ENCODE measurements at places on chromosomes 13 and 19. TPM values are rescaled to one million over a fixed set of nuclear protein-coding genes. Genes with fewer than 3 reads are reported as not detected.

DNA sequence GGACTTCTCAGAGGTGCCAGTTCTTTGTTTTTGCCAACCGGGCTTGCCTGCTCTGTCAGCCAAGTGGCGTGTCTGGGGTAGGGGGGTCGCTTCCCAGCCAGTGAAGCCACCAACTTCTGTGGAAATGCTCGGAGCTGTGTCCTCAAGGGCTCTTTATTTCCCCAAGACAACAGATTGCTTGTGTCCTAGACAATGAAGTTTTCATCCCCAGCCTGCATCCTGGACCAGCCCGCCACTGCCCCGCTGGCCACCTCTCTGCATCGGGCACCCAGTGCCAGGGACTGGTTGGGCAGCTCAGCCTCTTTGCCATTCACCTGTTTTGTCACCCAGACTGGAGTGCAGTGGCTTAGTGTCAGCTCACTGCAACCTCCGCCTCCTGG, 3.7 kb downstream of the RAB11B start:
- DNase-seq = no peak

DNA sequence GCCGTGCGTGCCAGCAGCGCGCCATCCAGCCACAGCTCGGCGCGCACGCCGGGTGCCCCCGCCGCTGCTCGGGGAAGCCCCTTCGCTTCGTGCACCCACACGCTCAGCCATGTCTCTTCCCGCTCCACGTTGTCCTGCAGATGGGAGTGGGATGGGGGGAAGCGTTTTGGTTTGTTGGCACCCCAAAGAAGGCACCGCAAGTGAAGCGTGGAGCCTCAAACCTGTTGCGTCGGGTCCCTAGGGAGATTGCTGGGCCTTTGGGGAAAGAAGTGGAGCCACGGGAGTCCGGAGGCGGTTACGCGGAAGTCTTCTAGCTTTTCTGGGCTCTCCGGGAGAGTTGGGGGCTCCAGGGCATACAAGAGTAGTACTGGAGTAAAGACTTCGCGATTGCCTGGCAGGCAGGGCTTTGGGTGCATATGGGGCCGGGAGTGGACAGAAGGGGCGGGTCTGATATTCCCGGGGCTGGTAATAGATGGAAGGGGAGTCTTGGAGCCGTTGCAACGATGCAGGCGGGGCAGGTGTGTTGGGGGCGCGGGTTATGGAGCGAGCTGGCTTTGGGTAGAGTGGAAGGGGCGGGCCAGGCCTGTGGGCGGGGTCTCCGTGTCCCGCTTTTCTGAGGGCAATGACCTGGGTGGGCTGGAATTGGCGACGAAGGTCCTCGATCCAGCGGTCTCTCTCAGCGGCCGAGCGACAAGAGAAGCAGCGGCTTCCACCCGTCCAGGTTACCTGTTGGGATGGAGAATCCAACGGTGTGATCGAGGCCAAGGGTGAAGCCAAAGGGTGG, 6.5 kb downstream of the RASAL3 start:
- no peak for DNase-seq

- peak; percentile 25 for DNase-seq
These were observed at the start of gene PLIN4 for GRCh38 chr19:4518345-4519171. TSS of gene PLIN4 (minus strand) at chr19:4518486. CDS start at chr19:4518272, 214 bp downstream.

DNA sequence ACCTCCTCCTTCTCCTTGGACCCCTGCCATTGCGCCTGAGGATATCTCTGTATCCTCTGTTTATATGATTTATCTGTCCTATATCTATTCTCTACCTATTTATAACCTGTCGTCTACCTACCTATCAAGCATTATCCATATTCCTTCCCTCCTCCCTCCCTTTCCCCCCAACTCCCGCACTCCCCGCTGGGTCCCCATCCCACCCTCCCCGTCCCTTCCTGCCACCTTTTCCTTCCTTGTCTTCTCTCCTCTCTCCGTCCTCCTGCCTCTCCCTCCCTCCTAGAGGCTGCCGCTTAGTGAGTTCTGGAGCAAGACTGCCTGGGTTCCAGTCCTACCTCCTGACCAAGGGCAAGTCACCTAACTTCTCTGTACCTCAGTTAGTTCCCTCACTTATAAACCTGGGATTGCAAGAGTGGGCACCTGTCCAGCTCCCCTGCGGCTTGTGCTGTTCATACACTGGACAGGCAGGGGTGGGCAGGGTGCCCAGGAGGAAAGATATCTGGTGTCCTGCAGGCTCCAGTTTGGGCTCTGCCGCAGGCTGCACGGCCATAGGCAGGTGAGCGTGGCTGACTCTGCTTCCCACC, 16.1 kb downstream of the TTYH1 start:
- DNase-seq = no peak

DNA sequence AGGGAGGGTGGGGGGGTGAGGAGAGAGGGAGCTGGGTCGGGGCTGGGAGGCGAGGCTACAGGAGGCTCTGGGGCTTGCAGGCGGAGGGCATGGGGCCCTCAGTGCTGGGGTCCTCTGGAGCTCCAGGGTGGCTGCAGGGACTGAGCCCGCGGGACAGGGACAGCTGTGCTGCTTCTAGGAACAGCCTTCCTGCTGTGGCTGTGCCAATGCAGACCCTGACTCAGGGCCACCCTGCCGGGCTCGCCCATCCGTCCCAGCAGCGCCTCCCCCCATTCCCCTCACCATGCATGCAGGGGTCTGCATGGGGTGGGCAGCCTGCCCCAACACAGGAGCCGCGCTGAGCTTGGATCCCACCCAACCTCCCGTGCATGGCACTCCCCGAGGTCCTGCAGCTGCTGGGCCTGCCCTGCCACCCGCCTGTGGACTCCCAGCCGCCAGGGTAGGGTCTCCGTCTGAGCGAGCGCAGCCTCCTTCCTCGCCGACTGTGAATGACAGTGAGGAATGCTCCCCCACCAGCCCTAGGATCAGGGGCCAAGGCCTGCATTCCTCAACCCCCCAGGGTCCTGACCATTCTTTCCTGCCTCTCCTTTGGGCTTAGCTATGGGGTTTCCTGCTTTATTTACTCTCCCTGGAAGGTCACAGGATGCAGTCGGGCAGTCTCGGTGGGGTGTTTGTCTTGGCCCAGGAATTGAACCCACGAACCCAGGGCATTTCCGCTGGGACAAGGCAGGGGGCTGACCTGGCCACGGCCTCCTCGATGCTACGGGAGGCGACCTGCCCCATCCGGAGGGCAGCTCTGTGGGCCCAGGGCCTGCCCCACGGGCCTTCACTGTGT, 23.4 kb downstream of the CEBPG start:
- no peak for DNase-seq

GRCh38 chr13:22893777-22894176, 287.0 kb upstream of the SGCG start:
- DNase-seq = no peak

DNA sequence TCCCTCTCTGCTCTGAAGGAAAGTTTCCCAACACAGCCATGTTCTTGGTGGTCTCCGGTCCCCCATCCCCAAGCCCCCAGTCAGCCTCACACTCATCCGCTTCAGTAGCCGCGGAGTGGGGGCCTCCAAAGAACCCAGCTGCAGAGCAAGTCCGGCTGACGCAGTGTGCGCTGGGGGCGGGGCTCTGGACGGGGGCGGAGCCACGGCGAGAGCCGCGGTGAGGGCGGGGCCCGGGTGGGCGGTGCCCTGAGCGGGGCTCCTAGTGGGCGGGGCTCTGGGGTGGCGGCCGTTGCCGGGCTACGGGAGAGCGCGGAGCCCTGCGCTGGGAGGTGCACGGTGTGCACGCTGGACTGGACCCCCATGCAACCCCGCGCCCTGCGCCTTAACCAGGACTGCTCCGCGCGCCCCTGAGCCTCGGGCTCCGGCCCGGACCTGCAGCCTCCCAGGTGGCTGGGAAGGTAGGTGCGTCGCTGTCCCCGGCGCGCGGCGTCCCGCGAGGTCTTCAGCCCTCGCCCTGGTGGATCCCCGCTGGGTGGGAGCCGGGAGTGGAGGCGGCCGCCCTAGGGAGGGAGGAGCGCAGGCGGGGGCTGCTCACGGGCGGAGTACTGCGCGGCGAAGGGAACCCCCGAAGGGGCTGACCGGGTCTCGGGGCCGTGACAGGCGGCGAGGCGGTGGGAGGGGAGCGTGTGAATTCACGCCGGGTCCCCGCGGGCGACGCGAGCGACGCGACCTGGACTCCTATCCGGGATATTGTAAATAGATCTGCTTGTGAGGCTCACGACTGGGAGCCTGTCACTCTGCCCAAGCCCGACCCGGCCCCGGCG, 9.1 kb downstream of the TNFRSF19 start:
- peak; percentile 60 for DNase-seq

GRCh38 chr13:30639671-30640070, 22.0 kb downstream of the USPL1 start:
- no peak for DNase-seq

DNA sequence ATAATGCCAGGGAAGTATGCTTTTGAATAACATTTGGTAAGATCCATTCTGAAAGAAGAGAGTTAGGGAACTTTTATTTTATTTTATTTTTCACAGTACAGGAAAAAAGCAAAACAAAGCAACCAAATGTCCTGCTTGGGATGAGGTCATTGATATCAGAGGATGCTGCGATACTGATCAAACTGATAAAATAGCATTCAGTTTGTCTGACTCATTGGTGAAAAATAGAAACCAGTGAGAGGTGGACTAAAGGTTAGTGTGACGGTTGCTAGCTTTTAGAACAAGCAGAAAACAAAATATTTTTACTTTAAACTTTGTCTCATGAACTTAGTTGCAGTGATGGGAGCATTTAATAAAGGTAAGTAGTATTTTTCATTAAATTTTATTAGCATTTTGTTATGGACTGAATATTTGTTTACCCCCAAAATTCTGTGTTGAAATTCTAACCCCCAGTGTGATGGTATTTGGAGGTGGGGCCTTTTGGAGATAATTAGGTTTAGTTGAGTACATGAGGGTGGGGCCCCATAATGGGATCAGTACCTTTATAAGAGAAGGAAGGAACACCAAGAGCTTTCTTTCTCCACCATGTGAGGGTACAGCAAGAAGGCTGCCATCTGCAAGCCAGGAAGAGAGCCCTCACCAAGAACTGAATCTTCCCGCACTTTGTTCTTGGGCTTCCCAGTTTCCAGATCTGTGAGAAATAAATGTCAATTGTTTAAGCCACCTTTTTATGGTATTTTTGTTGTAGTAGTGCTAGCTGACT, 37.3 kb downstream of the ITGBL1 start:
- DNase-seq = no peak

DNA sequence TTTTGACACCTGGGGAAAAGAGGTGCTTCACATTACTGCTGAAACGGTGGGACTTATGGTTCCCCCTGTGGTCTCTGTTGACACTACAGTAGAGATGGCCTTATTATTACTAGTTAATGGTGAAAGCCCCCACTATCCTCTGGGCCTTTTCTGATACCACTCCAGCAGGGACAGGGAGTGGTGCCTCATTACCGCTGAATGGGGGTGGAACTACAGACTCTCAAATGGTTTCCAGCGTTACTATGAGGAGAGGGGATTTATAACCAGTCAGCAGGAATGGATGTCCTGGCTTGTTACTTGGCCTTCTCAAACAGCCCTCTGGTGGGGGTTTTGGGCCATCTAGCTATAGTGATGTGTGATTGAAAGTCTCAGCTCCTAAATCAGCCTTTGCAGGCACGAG, 96.7 kb upstream of the DIAPH3 start:
- DNase-seq = no peak

- no peak for DNase-seq
These were observed 5.0 kb downstream of the PBX4 start for GRCh38 chr19:19613506-19613905.

- no peak for DNase-seq
These were observed 149.4 kb downstream of the URI1 start for GRCh38 chr19:30091456-30091855.

DNA sequence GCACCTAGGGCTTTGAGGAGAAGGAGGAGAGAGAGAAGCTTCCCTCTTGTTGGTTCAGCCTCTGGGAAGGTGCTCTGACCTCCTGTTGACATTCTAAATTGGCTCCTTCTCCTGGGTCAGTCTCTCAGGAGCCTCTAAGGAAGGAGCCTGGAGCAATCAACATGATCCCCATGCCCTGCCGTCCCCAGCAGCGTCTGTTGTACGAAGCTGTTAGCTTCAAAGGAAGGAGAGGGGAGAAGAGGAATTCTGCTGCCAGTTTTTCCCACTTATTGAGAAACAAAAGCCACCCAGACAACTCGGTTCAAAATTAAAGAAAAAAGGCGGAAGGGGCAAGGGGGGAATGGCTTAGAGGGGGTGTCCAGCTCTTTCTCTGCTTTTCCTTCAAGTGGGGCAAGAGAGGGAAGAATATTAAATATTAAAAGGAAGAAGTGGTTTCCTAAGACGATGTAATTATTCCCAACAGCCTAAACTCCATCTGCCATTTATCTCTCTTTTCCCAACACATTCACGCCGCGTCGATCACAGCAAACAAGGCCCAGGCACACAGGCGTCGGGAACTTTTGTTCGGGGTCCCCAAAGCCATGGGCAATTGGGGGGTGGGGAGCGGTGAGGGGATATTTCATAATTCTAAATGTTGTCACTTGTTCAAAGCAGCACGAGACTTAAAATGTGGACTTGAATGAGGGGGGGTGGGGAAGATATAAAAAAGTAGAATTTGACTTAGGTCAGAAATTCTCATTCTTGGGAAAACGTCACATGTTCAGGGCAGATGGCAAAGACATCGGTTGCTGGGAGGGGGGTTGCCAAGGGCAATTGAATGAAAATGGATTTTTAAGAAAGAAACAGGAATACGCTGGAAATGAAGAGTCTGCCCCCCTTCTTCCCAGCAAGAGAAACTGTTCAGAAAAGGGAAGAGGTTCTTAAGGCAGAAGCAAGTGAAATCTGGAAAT, 116.8 kb upstream of the CACNA1A start:
- DNase-seq = no peak

- DNase-seq = no peak
These were observed 6.3 kb downstream of the SYDE1 start for GRCh38 chr19:15113245-15114152.

GRCh38 chr19:49497789-49498103, 1.5 kb downstream of the RPS11 start:
- no peak for DNase-seq

DNA sequence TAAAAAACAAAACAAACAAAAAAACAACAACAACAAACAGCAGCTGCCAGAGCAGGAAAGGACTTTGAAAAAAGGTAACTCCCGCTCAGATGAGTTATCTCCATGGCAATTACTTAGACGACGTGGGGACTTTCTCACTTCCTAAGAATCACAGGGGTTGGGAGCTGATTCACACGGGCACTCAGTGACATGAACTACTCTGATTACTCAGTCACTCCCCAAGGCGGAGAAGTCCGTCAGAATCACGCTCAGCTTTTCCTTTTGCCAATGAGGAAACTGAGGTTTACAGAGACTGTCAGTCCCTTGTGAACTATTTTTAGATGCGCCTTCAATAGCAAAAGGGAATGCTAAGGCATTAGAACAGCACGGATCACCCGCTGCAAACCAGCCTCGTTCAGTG, 32.3 kb upstream of the MATK start:
- DNase-seq = peak; percentile 11

GRCh38 chr13:42106998-42107397, 58.5 kb downstream of the DGKH start:
- DNase-seq = no peak

DNA sequence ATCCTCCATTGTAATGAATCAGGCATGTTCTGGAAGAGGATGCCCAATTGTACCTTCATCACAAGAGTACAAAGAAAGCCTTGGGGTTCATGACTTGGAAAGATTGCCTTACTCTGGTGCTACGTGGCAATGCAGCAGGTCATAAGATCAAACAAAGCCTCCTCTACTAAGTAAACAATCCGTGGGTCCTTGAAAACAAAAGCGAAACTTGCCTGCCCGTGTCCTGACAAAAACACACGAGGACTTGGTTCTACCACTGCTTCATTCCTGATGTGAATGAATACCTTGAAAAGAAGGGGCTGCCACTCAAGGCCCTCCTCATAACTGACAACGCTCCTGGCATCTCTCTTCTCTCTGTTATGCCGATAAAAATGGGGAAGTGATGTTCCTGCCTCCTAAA, 18.9 kb downstream of the ZNF563 start:
- no peak for DNase-seq

The SLC15A1 gene
- total RNA-seq = not detected

The KLK1 gene
- total RNA-seq = not detected

The ZNF565 gene
- total RNA-seq = 2.2 TPM

The ZNF99 gene
- not detected for total RNA-seq

The KIR2DL3 gene
- total RNA-seq = not detected

The SIX5 gene
- total RNA-seq = 10.2 TPM

All from HT1080 (cell line).